ENCODE measurements at places on chromosomes 5 and 9. TPM values are rescaled to one million over a fixed set of nuclear protein-coding genes. Genes with fewer than 3 reads are reported as not detected.

DNA sequence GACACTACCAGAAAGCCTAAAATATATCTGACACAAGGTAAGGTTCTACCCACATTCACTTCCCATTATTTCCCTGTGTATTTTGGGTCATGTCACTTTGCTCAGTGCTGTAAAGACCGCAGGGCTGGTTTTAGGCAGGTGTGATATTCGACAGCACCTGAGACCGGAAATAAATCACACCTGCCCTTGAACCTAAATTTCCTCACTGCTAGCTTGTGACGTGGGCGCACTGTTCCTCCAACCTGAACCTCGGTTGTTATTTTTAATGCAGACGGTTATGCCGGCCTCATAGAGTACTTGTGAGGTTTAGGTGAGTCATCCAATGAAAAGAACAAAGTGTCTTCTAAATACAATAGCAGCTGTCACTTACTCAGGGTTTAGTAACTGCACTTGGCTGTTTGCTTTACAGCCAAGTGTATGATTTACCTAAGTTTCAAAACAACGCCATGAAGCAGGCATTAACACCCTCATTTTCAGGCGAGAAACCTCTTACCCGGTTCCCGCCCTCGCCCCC, 20.7 kb upstream of the ZNF782 start:
- H3K27me3 ChIP-seq = peaks cover 36% of the 10 kb centered on the region
- no peak for DNase-seq
- H3K4me1 ChIP-seq = peaks cover 20% of the 10 kb centered on the region
- peak overlapping the region; percentile 59 for H3K4me3 ChIP-seq
- H3K36me3 ChIP-seq = no peaks in the 10 kb centered on the region

DNA sequence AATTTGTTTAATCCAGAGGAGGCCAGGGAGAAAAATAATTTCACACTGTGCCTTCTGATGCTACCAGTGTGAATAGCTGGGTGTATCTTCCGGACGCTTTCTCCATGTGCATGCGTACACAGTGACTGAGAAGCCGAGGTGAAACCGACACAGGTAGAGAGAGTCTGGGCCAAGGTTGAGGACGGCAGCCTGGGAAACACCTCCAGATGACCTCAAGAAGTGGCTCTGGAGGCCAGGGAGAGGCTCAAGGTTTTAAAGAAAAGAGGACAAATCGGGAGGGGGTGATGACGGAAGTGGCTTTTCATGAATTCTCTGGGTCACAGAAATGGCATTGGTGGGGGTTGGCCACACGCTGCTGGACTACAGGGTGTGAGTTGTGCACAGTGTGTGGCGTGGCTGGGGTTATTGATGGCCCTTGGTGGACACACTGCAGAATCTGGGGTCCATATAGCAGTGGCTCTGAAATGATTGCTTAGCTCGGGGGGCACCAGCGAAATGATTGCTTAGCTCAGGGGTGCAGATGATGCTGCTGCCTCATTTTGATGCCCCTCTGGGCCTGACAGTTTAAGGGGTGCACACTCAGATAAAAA, 34.1 kb upstream of the LRRC14B start:
- H3K36me3 ChIP-seq = no peaks in the 10 kb centered on the region
- H3K4me3 ChIP-seq = no peak overlapping the region
- H3K4me1 ChIP-seq = no peaks in the 10 kb centered on the region
- peaks cover 13% of the 10 kb centered on the region for H3K27me3 ChIP-seq

DNA sequence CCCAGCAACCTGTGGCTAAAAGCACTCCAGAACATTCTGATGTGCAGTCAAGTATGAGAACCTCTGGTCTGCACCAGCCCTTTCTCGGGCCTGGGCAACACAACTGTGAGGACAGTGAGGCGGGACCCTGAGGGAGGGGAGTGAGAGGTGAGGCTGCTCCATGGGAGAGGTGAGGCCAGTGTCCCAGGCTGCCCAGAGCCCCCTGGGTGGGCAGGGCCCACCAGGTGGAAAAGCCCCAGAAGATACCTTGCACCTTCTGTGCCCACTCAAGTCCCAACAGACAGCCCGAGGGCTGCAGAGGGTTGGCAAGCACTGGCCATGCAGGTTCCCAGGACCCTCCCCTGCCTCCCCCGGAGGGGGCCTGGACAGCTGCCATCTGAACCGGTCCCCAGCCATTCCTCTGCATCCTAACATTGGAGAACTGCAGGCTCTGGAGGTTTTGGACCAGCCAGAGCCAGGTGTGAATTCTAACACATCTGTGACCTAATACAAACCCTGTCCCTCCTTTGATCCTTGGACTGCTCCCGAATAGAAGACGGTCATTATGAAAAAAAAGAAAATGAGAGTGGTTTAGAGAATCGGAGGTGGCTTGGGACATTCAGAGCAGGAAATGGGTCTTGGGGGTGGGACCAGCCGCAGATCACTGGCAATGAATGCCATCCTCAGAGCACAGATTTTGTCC, 57.0 kb downstream of the DUSP1 start:
- peak overlapping the region; percentile 66 for H3K27ac ChIP-seq
- no peak for DNase-seq
- no peaks in the 10 kb centered on the region for H3K36me3 ChIP-seq
- no peaks in the 10 kb centered on the region for H3K27me3 ChIP-seq

- H3K27ac ChIP-seq = no peak overlapping the region
- no peaks in the 10 kb centered on the region for H3K36me3 ChIP-seq
- no peaks in the 10 kb centered on the region for H3K27me3 ChIP-seq
- DNase-seq = no peak
Measured at GRCh38 chr5:165497707-165498106, 1992.3 kb downstream of the MAT2B start.

The NR5A1 gene
- total RNA-seq = not detected

DNA sequence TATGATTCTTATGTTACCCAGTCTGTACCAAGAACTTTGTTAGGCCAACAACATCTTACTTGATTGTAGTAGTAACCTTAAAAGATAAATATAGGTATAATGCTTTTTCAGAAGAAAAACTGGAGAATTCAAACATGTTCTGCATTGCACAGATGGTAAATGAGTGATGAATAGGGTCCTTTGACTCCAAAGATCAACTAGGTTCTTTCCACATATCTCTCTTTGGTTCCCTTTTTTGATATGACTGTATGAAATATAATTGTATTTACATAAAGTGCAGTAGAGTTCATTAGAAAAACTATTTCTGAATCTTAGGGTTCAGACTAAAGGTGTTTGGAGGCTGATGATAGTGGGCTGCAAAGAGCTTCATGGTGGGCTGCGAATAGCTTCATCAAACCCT, 150.5 kb upstream of the CDKN2B start:
- no peak for DNase-seq
- H3K36me3 ChIP-seq = no peaks in the 10 kb centered on the region
- H3K27ac ChIP-seq = no peak overlapping the region
- H3K27me3 ChIP-seq = no peaks in the 10 kb centered on the region

The GDNF gene
- total RNA-seq = not detected
